Omental fat pad (tissue), 4 donors: ENCODE measurements at places on chromosomes 12 and 14. TPM values are rescaled to one million over a fixed set of nuclear protein-coding genes. Genes with fewer than 3 reads are reported as not detected.

The SOAT2 gene
- not detected for total RNA-seq

The CLEC9A gene
- total RNA-seq = 0.63 TPM

The RECQL gene
- total RNA-seq = 36.0 TPM

The TBX3 gene
- 14.0 TPM for total RNA-seq

The LYSET gene
- total RNA-seq = 10.9 TPM

The BHLHE41 gene
- 5.8 TPM for total RNA-seq

The NANOG gene
- total RNA-seq = not detected

The SLC38A4 gene
- not detected for total RNA-seq

The DHRS2 gene
- not detected for total RNA-seq

The REP15 gene
- total RNA-seq = 0.96 TPM

The TPH2 gene
- total RNA-seq = not detected

The ST8SIA1 gene
- 3.5 TPM for total RNA-seq

The CEP83 gene
- 17.8 TPM for total RNA-seq

The SRRM4 gene
- not detected for total RNA-seq

The SLC22A17 gene
- total RNA-seq = 8.8 TPM

The EMP1 gene
- 4,689 TPM for total RNA-seq

The CCDC38 gene
- total RNA-seq = not detected
